Renal pelvis (tissue), 12 donors: ENCODE measurements at places on chromosomes 2 and 18. TPM values are rescaled to one million over a fixed set of nuclear protein-coding genes. Genes with fewer than 3 reads are reported as not detected.

DNA sequence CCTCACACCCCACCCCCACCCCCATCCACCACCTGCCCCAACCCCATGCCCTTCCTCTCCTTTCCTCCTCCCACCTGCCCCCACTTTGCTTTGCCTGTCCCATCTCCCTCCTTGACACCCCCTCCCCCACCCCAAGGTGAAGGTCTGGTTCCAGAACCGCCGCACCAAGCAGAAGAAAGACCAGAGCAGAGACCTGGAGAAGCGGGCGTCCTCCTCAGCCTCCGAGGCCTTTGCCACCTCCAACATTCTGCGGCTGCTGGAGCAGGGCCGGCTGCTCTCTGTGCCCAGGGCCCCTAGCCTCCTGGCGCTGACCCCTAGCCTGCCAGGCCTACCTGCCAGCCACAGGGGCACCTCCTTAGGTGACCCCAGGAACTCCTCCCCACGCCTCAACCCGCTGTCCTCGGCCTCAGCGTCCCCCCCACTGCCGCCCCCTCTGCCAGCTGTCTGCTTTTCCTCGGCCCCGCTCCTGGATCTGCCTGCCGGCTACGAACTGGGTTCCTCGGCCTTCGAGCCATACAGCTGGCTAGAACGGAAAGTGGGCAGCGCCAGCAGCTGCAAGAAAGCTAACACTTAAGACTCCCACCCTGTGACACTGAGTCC, 3.0 kb upstream of the ATP6V1B1 start:
- no peak for DNase-seq

- DNase-seq, result no peak
These were observed 34.4 kb downstream of the ACAA2 start for GRCh38 chr18:49778826-49779465.

DNA sequence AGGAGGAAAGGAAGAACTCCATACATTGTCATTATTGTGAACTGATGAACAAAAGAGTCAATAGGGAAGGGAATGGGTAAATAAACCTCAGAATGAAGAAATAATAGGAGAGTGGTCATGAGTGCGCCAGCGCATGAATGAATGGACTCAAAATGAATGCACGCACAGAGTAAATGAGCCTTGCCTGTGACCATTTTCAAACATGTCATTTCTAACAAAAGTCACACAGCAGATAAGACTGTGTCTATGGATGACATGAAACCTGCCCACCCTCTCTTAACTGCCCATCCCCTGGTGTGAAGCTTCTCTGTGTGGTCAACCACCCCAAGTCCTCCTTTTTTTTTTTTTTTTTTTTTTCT, 121.1 kb upstream of the TEX51 start:
- DNase-seq, result no peak

DNA sequence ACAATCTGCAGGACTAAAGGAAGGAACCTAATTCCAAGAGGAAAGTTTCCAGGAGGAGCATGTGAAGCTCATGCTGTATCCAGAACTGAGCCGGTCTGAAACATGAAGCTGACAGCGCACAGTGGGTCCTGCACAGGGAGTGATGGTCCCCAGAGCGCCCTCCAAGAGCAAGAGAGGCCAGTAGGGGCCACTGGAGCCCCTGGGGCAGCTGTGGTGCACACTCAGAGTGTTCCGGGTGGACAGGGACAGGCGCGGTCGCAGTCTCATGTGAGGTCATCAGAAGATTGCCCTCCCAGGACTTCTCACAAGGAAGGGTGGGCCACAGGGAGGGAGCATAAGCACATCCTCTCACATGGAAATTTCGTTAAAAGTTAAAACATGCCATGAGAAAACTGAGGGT, 355.9 kb downstream of the EIPR1 start:
- DNase-seq, result no peak

DNA sequence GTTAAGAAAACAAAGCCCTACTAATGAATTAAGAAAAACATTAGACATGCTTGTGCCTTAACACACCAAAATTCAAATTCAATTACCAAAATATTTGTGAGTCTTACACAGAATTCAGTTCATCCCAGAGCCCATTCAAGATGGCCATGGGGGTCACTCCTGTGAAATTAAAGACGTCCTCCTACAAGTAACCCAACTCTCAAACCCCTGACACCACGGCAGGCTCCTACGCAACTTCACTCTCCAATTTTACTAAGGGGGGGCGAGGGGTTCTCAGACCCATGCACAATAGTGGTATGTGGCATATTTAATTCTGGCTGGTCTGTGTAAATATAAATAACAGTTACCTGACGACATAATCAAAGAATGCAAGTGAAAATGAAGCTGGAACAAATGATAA, 5.0 kb downstream of the ZNF516 start:
- DNase-seq, result peak; percentile 78

DNA sequence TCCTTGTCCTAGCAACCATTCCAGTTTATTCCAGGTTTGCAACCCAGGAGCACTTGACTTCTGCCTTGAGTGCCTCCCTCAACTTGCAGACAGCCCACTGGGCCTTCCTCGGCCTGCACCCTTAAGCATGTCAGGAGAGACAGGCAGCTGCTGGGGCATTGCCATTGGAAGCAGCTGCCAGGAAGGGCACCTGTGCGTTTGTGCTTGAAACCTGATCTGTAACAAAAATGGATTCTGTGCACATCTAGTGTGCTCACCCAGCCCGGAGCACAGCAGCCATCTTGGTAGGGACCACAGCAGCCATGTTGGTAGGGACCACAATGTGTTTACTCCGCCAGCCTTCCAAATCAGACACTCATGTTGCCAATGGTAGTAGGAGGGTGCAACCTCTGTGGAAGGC, 44.3 kb upstream of the GLI2 start:
- no peak for DNase-seq

DNA sequence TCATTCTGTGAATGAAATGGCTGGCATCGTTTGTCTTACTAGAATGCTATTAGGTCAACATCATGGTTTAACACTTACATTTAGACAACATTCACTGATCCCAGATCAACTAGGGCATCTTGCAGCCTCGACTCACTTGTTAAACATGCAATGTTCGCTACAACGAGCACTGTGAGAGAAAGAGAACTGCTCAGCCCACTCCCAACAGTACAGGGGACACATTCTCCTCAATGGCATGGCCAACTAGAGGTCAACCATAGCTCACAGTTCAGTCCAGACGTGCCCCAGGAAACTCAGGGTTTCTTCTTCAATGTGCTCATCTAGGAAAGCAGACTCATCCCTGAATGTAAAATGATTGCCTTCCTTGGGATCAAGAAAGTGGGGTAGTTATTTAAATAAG, 5.9 kb downstream of the WIPF1 start:
- DNase-seq, result no peak

DNA sequence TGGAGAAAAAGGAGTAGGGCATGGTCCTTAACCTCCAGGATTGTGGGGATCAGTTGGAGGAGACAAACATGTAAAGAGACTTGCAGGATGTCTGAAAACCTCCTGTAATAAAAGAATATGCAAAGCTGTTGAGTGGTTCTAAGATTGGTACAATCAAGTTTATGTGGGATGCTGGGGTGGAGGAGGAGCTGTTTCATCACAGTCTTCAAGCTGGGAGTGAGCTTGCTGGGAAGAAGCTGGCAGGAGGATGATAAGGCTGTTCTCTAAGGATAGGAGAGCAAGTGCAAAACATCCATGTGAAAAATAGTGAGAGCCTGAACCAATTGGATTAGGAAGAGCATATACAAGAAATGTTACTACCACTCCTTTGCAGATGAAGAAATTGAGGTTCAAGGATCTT, 161.9 kb upstream of the CRIM1 start:
- no peak for DNase-seq

- DNase-seq, result peak; percentile 24
These were observed 35.4 kb upstream of the LRP2 start for GRCh38 chr2:169397697-169398096.

- no peak for DNase-seq
These were observed 138.7 kb upstream of the L3MBTL4 start for GRCh38 chr18:6553234-6553900.

- DNase-seq, result no peak
These were observed 50.6 kb upstream of the YWHAQ start for GRCh38 chr2:9681427-9681817.

GRCh38 chr18:49646873-49647272, 85.0 kb downstream of the LIPG start:
- no peak for DNase-seq

DNA sequence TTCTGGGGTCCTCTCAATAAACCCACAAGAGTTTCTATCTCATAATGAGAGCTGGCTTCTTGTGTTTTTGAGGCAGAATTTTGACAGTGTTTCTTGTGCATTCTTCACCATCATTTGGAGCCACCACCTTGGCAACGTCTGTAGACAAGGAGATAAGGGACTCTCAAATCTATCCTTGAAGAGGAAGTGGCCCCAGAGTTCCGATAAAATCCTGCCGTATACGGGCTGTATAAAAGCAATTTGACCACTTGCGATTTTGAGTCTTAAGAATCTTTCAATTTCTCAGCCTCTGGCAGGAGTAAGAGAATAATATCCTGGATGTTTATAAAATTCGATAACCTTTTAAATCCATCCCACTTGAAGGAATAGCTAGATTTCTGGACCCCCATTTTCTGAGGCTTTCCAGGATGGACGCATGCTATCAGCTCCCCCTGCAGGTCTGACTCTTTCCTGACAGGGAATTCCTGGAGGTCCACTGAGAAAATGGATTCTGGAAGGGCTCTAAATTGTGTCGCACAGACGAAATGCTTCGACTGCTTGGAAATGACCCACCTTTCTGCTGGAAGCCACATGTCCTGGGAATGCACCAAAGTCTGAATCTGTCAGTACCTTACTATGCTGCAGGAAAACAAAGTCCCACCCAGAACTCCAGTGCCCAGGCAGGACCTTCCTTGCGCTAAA, 54.1 kb downstream of the E2F6 start:
- DNase-seq, result no peak

GRCh38 chr2:142681952-142682351, 195.5 kb upstream of the KYNU start:
- no peak for DNase-seq

GRCh38 chr2:109614715-109615636, 812 bp downstream of the SOWAHC start:
- DNase-seq, result peak; percentile 22

GRCh38 chr18:54261894-54262293, 7.4 kb upstream of the POLI start:
- DNase-seq, result no peak

- DNase-seq, result no peak
These were observed 62.8 kb downstream of the HDAC4 start for GRCh38 chr2:239337877-239338484.

- no peak for DNase-seq
These were observed 215.4 kb downstream of the KLHL29 start for GRCh38 chr2:23600346-23600745.

DNA sequence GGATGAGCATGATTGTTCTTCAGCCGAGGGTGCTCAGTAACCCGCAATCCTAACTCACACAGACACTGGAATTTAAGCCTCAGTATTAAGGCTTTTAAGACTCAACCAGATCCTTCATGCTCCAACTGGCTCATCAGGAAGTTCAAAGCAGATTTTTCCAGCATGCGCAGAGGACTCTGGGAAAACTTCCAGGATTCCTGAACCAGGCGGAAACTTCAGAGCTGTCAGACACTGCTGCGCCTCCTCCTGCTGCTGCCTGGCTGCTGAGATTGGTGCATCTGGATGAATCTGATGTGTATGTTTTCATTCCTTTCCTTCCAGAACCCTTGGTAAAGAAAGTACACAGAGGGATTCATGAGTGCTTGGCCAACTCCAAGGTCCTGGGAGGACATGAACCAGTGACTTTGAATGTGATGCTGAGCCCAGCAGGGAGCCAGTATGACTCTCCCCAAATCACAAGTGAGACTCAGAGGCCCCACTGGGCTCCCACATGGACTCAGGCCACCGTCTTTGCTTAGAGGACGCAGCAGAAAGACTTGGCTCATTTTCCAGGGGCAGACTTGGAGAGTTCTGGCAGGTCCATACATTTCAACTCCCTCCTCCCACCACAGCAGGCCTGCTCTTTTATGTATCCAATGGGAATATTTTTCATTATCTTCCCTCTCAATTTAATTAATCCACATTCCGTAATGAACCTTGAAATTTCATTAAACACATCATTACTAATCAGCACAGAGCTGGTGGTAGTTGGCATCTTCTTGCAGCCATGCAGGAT, 143.5 kb upstream of the HDAC4 start:
- no peak for DNase-seq

GRCh38 chr2:99150706-99151105, 4.0 kb downstream of the TSGA10 start:
- no peak for DNase-seq

DNA sequence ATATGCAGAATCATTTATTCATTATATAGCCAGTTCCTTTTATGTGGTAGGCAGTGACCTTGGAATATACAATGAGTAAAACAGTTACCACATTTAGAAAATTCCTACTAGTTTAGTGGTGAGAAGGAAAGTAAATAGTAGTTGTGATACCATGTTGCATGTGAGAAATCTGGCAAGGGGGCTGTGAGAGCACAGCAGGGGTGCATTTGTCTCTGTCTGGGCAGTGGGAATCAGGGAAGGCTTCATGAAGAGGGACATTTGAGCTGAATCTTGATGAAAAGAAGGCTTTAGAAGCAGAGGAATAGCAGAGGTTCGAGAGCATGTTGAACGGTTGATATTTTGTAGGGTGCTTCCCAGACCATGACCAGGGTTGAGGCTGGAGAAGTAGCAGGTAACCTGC, 78.7 kb downstream of the RAB3GAP1 start:
- DNase-seq, result no peak

- DNase-seq, result no peak
These were observed 115.5 kb downstream of the HDAC4 start for GRCh38 chr2:239285071-239285931.

GRCh38 chr2:27638037-27638637, 9.3 kb downstream of the GPN1 start:
- no peak for DNase-seq

DNA sequence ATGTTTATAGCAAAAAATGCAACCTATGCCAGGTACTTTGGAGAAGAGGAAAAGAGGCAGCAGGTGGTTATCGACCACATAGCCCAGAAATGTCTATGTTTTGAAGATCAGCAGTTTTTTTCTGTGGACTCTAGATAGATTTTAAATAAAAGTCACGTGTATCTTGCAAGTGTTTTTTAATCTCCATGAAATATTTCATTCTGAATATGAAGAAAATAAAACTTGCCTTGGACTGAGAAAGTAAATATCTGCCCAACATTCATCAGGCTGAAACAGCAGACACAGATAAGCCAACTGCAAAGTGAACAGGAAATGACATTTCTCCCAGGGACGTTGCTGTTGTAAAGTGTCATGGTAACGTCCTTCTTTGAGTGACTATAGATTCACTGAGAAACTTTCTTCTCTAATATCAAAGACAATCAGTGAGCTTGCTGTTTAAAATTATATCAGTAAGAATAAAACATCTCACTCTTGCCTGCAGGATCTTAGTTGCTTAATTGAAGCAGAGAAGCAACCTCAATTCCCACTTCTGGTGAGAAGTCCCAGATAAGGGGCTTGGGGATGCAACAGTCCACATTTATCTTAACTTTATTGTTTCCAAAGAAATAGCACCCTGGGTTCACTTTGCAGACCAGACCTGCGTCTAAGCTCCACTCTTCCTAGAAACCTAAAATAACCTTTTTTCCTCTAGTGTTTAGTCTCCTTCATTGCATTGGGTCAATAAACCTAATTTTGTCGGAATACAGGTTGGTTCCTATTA, 6.3 kb downstream of the MYOM1 start:
- DNase-seq, result no peak

- no peak for DNase-seq
These were observed 28.5 kb upstream of the HS6ST1 start for GRCh38 chr2:128347171-128347558.

The AMER3 gene
- polyA plus RNA-seq, result not detected

The METTL5 gene
- 48.0 TPM for polyA plus RNA-seq

The DUSP19 gene
- polyA plus RNA-seq, result 4.2 TPM

The ANKRD53 gene
- polyA plus RNA-seq, result 1.0 TPM

The TMEFF2 gene
- polyA plus RNA-seq, result 7.9 TPM

The NRP2 gene
- polyA plus RNA-seq, result 67.4 TPM

The RBMS1 gene
- polyA plus RNA-seq, result 141 TPM

The RNF181 gene
- 149 TPM for polyA plus RNA-seq

The GRP gene
- polyA plus RNA-seq, result 0.53 TPM
